ENCODE measurements at places on chromosomes 4 and X.

DNA sequence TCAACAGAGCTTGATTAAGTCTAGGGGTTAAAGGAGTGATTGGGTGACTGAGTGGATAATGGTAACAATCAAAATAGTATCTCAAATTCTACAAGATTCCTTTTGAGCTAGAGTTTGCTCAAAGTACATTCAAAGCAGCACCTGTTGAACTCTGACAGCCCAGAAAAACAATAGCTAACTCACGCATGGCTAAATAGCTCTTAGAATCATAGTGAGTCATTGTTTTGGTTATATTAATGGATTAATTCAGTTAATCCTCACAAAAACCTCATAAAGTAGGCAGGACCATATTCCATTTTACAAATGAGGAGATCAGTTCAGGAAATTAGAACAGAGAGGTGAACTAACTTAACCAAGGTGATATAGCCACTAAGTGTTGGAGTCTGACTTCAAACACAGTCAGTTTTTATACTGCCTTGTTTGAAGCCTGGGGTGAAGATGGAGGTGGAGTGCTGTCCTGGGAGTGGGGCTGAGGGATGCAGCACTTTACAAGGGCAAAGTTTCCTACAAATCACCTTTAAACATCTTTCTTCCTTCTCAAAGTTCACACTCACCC, 35.9 kb upstream of the PPM1K start:
- no peak for DNase-seq

DNA sequence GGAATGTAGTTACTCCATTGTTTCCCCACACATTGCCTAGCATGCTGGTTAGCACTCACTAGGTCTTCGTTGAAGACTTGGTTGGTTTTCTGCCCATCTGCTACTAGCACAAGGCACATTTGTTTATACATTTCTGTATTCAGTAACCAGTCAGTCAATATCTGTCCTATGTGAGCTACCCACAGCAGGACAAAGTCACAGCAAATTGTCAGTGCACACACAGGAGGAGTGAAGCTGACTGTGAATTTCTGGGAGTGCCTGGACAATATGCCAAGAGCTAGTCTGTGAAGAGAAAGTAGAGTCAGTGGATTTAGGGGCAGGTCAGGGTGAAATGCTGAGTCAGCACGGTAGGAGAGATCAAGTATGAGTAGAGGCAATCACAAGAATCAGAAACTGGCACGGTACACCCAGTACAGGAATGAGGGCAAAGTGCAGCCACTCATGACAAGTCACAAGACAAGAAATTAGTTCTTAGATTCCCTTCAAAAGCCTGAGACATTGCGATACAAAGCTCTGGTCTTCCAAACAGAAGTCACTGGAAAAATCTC, 1049.8 kb upstream of the POU3F4 start:
- no peak for DNase-seq

GRCh38 chr4:138310498-138310897, 68.3 kb upstream of the SLC7A11 start:
- DNase-seq = no peak

- DNase-seq = no peak
Observed at GRCh38 chrX:10106806-10107205, 50.0 kb upstream of the CLCN4 start.

GRCh38 chrX:154008521-154008920, 11.2 kb downstream of the IRAK1 start:
- DNase-seq = no peak

DNA sequence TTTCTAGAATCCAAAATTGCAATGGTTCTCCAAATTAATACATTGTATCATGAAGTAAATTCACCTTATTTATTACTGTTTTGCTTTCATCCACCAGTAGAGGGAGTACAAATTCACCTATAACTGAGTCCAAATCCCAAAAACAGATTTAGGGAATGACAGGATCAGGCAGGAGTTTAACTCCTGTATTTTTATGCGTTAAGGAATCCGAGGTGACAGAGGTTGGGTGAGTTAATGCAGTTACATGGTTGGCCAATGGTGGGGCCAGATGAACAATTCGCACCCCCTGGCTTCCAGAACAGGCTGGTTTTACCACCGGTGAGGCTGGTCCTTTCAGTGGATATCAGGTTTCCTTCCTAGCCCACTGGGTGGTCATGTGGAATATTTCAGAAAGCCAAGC, 82.4 kb downstream of the MTNR1A start:
- DNase-seq = no peak

- no peak for DNase-seq
Observed at GRCh38 chr4:152150214-152150613, 385.7 kb downstream of the FBXW7 start.

GRCh38 chr4:76307660-76308014, 1.1 kb downstream of the STBD1 start:
- no peak for DNase-seq

DNA sequence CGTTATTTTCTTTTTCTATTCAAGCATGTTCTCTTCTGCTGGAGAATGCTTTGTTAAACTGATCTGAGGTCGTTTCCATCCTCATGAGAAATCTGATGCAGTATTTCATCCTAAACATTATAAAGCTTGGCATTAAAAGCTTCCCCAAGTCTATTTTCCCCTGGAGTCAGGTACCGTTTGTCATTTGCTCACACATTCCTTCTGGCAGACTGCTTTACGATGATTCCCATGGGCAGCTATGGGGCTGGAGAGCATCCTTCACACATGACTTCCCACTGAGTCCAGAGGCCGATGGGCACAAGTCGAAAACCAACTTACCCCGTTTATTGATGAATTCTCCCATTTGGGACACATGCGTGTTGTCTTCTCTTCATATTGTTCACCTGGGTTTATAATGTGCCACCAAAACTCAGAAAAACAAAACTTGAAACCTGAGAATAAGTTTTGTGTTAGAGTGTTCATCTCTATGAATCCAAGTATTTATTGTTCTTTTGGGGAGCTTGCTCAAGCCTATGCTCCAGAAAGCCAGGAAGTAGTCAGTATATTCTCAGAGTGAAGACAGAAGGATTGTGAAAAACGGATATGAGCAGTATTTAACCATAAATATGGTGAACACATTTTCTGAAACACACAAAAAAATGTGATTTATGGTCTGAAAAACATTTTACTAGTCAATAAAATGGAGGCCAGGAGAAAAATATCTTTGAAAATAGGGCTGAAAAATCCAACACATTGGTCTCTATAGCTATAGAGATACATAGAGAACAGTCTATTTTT, 298.8 kb upstream of the NOCT start:
- no peak for DNase-seq

GRCh38 chr4:13670456-13671160, 43.1 kb upstream of the BOD1L1 start:
- DNase-seq = no peak

DNA sequence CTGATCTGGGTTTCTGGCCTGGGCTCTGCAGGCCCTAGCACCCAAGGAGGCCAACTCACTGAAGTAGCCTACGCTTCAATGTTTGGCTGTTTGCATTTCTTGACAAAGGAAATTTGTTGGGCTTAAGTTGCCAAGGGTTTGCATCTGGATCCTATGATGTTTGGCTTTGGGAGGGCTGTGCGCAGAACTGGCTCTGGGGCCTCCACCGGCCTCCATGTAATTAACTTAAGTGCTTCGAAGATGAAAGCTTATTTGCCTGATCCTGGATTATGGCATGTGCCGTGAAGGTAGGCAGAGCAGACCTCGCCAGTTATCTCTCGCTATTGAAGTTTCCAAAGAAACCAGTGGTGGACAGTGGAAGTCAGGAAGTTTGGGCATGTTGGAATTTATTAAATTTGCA, 124.3 kb upstream of the STX18 start:
- DNase-seq = no peak

GRCh38 chr4:3372933-3373465, 68.8 kb upstream of the HGFAC start:
- peak; percentile 96 for DNase-seq

GRCh38 chrX:314781-315595, 3.6 kb downstream of the GTPBP6 start:
- DNase-seq = no peak

DNA sequence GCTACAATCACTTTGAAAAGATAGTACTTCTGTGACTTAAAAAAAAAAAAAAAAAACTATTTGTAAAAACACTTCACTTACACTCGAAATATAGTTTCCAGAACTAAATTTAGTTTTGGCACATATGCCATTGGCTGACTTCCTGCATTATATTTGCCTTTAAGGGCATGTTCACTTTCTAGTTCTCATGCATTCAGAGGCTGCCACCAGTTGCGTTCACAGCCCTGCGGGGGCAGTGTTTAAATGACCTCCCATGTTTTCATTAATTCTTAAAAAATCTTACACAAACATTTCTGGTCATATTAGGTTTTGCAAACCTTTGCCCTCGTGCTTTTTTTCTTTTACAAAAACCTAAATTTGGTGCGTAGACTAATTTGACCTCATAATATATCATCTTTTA, 12.4 kb upstream of the ARHGAP6 start:
- no peak for DNase-seq

GRCh38 chr4:243426-243825, 61.8 kb downstream of the ZNF732 start:
- DNase-seq = no peak

DNA sequence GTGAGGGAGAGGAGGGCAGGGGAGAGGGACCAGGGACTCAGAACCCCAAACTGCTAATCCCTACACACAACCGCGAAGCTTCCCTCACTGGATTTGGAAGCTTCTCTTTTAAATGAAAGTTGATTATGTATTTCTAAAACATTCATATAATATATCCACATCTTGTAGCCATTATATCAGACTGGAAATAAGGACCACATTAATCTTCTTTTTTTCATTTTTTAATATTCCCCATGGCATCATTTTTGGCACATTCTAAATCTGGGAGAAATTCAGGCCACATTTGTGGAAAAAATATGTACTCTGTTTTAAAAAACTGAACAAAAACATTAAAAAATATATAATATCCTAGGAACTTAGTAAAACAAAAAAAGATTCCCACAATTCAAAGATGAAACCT, 97.8 kb downstream of the AFAP1 start:
- no peak for DNase-seq

GRCh38 chr4:86980230-86980629, 45.4 kb downstream of the AFF1 start:
- no peak for DNase-seq

GRCh38 chr4:109576462-109576861, 16.4 kb downstream of the MCUB start:
- DNase-seq = peak; percentile 54

DNA sequence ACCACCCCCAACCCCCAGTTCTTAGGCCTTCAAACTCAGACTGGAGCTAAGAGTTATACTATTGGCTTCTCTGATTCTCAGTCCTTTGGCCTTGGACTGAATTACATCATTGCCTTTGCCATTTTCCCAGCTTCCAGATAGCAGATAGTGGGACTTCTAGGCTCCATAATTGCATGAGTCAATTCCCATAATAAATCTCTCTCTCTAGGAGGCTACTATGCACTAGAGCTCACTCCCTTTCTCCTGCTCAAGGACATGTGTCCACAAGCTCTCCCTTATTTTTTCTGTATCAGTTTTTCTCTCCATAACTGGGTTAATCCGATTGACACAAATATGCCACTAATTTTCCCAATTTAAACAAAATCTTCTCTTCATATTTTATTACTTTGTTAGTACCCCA, 103.4 kb downstream of the REELD1 start:
- DNase-seq = no peak

DNA sequence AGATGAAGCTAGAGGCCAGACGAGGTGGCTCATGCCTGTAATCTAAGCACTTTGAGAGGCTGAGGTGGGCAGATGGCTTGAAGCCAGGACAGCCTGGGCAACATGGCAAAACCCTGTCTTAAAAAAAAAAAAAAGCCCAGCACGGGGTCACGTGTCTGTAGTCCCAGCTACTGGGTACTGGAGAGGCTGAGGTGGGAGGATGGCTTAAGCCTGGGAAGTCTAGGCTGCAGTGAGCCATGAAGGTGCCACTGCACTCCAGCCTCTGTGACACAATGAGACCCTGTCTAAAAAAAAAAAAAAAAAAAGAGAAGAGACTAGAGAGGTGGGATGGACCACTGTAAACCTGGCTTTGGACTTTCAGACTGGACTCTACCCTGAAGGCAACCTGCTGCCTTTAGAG, 10.7 kb upstream of the LRBA start:
- DNase-seq = no peak

DNA sequence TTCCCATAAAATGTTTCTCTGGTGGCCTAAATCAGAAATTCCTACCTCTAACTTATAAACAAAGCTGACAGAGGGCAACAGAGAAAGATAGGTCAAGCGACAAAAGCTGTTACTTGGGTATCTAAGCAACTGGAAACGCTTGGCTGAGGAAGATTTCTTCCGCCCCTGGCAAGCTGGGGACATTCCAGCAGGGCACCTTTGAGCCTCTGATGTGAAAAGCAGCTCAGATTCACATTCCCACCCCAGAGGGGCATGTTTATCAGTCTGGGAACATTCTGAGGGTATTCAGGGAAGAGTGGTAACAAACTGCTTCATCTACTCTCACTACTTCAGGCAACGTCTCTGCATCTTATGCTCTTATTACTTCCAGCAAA, 3.5 kb upstream of the CDS1 start:
- DNase-seq = no peak

DNA sequence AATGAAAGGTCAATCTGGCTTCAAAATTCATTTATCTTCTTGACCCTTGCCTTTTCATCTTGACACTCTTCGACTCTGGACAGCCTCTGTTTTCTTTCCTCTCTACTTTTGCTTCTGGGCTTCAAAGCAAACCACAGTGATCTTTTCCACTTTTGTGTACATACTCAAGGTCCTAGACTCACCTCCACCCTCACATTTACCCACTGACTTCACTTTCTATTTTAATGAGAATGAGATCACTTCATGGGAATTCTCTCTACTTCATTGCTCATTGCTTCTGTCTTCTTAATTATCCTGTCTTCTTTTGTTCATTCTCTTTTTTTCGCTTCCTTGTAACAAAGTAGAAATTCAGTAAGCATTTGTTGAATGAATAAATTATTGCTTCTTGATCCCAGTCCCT, 330.1 kb upstream of the HAND2 start:
- no peak for DNase-seq

GRCh38 chrX:130267956-130268448, 697 bp downstream of the ZNF280C start:
- no peak for DNase-seq

DNA sequence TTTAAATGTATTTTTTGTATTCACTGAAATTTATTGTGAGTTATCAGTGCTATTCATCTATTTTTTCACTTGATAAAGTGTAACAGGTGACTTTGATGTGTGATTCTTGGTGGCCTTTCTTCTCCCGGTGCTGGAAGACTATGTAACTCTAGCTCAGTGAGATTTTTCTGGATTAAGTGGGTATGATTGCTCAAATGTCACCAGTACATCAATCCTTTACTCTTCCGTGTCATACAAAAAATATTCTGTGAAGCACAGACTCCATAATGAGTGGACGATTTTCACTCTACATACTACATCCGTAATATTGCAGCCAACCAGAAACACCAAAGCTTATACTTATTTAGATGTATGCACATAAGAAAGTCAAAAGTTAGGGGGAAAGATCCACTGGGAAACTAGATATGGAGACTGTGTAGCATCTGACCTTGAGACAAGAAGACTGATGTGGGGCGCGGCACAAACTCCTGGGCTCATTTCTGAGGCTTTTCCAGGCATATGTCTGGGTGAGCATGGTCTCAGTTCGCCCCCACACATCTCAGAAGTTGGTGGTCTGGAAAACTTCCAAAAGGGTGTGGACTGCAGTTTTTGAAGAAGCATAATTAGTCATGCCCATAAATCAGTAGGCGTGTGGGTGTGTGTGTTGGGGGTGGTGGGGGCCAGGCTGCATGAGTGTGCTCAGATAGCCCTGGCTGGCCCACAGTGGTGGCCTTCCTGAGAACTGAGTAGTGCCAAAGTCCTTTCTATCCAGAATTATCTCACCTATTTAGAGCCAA, 53.9 kb upstream of the TENM3 start:
- DNase-seq = no peak

GRCh38 chrX:53324803-53325202, 43.4 kb upstream of the IQSEC2 start:
- no peak for DNase-seq

- no peak for DNase-seq
Observed at GRCh38 chr4:139762720-139763119, 97.1 kb downstream of the MGST2 start.
